ENCODE measurements at places on chromosomes 11 and 22.

DNA sequence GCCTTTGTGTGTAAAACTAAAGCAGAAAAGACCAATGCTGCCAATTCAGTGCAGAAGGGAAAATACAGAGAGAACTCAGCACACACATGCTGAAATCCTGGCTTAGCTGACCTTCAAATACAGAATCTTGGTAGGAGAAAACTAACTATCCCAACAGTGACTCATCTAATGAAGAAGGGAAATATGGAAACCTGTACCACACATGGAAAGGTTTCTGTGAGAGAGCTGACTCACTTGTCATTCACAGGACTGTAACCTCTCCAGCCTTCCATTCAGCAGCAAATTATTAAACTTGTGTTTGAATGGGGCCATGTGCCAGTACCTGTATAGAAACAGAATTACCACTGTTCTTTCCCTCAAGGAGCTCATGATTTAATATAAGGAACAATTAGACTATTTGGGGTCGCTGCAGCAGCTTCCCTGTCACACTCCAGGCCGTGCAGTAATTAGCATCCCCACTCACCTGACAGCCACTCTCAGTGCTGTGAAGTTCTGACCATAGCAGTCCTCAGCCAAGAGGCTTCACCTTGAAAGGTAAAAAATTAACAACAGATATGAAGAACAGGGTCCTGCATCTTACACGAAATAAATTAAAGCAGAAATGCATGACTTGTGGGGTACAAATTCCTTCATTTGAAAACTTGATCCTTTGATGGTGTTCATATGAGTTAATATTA, 53.9 kb downstream of the MSANTD4 start:
- DNase-seq, result no peak

- no peak for DNase-seq
Measured at GRCh38 chr11:68053981-68054812, 15.4 kb downstream of the TCIRG1 start.

DNA sequence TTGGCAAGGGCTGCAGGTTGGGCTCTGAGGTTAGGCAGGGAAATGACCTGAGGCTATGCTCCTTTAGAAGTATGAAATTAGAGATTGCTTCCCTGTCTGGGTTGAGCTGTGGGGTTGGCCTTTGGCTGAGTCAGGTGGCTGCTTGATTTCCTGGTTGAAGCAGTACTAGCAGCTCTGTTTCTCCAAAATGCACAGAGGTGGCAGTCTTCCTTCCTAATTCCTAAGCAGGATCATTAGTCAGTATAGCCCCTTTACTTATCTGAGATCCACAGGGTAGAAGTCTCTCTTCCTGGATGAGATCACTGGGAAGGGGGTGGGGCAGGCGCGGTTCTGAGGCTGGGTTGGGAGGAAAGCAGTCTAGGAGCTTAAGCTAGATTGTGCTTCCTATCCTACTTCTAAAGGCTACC, 1917.5 kb downstream of the LRRC4C start:
- no peak for DNase-seq

GRCh38 chr22:28882545-28882877, 861 bp upstream of the ZNRF3 start:
- no peak for DNase-seq

GRCh38 chr11:114563077-114563476, 3.4 kb upstream of the NXPE1 start:
- DNase-seq, result no peak

GRCh38 chr11:112769584-112769983, 191.6 kb upstream of the NCAM1 start:
- DNase-seq, result no peak

DNA sequence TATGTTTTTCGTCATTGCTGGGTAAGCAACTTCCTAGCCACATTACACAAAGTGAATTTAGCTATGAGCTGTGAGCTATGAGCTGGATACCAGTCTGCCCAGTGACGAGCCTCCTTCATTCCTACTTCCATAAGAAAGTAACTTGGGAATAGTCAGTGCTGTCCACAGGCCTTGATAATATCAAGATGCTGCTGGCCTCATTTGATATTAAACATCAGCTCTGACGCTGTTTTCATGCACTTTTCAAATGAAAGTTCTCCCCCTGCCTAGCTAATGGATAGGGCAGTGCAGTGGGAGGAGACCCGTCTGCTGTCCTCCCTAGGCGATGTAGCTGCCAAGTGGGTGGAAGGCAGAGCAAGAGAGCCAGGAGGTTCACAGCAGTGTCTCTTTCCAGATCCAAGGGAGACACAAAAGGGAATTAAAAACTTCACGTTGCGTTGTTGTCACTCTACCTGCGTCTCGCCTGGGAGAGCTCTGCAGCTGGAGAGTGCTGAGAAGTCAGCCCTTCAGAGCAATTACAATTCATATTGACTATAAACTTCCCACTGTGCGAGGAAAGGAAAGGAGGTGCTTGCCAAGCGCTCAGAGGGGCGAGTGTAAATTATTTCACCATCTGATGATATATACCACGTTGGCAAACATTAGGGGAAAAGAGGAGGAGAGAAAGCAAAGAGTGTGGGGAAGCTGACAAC, 861.4 kb downstream of the NTM start:
- DNase-seq, result no peak

DNA sequence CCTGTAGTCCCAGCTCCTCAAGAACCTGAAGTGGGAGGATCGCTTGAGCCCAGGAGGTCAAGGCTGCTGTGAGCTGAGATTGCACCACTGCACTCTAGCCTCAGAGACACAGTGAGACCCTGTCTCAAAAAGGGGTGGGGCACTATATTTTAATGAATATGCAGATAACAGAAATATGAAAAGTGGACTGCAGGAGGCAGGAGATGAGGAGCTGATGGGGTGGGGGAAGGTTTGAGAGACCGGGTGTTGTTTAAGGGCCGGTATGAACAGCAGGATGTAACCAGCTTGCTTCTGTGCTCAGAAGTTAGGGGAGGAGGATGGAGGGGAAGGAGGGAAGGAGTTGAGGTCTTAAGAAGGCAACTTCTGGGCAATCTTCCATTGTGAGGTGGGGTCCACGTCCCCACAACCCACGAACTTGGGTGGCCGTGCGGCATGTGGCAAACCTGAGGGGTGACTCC, 1.3 kb upstream of the B4GALNT4 start:
- DNase-seq, result no peak

DNA sequence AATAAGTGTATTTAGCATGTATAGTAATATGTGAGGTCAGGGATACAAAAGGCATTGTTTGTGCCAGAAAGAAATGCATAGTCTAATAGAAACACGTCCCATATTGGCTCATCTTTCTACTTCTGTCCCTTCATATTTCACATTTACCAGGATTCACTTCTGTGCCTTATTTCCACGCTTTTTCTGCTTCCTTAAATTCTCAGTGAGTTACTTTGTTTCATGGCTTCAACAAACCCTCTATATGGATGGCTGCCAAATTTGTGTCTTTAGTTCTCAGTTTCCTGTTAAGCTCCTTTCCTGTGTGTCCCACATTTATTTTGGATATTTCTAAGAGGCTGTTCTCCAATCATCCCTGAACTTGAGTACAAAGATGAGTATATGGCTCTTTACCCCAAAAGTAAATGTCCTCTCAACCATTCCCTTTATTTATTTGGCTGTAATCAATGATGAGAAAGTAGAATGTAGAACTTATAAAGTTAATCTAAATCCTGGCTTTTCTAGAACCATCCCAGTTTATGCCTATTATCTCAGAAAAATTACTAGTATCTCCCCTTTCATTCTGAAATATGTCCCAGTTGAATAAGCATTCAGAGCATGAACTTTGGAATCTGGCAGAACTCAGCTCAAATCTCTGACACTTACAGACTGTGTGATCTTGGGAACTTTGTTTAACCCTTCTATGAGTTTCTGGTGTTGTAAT, 23.5 kb downstream of the OR8B12 start:
- DNase-seq, result no peak

All from esophagus squamous epithelium (tissue), 5 donors.